Spleen (tissue), 13 donors: ENCODE measurements at places on chromosomes 7 and 10. TPM values are rescaled to one million over a fixed set of nuclear protein-coding genes. Genes with fewer than 3 reads are reported as not detected.

GIMAP5 gene
- polyA plus RNA-seq, result 75.9 TPM

GRCh38 chr10:60958892-60959601 is 15.1 kb upstream of the RHOBTB1 start:
- no peak for DNase-seq
- no peak overlapping the region for H3K27ac ChIP-seq

DNA sequence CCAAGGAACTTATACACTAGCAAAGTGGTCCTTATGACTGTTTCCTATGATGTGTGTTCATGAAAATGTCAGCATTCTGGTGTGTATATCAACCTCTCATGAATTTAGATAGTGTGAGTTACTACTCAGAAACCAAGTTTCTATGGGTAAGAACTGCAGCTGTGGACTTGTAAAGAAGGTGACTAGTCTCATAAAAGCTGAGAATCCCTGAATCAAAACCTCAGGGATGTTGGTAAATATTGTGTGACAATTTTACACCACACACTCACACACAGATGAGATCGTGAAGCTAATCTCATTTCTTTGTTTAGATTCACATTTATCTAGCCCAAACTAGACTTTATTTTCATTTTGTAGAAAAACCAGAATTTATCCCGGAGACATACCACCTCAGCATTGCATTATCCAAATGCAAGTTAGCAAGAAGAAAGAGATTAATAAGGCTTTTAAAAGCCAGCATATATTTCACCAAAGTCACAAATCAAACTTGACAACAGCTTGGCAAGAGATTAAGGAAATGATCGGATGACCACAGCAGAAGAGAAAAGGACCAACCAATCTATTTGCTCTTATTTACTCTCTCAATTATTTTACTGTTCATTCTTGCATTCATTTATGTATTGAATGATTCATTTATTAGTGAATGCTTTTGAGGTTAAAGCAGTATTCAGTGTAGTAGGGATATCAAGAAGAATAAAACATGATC is 92.9 kb downstream of the PLXDC2 start:
- H3K4me3 ChIP-seq, result no peak overlapping the region
- no peak overlapping the region for H3K27ac ChIP-seq
- H3K4me1 ChIP-seq, result no peaks in the 10 kb centered on the region
- no peaks in the 10 kb centered on the region for H3K27me3 ChIP-seq
- DNase-seq, result no peak
- no peaks in the 10 kb centered on the region for H3K36me3 ChIP-seq

GRCh38 chr7:30445770-30446169 is 32.8 kb downstream of the NOD1 start:
- peaks cover 14% of the 10 kb centered on the region for H3K4me1 ChIP-seq
- peak; percentile 95 for DNase-seq
- no peaks in the 10 kb centered on the region for H3K27me3 ChIP-seq
- peaks cover 23% of the 10 kb centered on the region for H3K36me3 ChIP-seq

DNA sequence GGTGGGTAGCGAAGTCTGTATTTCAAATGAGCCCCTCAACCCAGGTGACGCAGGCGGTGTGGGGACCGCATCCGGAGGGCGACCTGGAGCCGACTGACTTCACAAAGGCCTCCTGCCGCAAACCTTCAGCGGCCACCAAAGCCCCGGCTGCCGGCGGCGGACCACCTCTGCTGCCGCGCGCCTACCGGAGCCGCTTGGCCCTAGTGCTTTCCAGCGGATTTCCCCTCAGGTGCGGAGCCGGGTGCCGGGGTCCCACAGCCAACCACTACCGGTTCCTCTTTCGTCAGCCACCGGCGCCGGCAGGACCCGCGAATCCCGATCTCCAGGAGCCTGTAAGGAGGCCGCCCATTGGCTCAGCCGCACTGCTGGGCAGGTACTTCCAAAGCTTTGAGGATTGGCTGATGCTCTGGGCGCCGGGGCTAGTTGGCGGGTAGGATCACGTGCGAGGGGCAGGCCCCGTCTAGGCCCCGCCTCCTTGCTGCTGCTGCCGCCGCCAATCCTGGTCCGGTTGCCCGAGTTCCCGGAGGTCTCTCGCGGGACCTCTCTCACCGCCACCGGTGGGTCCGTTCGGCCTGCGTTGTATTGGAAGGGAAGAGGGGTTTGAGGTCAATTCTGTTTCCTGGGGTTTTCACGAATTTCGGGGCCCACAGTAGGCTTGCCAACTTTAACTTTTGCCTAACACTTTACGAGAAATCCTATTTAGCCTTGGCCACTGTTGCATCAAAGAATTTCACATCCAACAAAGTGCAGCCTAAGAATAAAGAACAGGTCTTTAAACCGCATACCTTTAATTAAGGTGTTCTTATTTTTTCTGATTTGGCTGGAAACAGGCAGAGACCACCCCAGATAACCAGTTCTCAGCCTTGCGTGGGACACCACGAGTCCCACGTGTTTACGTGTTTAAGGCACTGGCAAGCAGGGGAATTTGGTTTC is at the start of gene GSTO2:
GSTO2 (plus strand) TSS at position 472 of the 933 bp plus-strand sequence. CDS start 5,732 bp downstream, outside the sequence.
- H3K27me3 ChIP-seq, result no peaks in the 10 kb centered on the region
- peak; percentile 100 for DNase-seq
- peak within 1 kb of the TSS; percentile 91 for H3K27ac ChIP-seq
- H3K4me1 ChIP-seq, result peaks cover 51% of the 10 kb centered on the region

DNA sequence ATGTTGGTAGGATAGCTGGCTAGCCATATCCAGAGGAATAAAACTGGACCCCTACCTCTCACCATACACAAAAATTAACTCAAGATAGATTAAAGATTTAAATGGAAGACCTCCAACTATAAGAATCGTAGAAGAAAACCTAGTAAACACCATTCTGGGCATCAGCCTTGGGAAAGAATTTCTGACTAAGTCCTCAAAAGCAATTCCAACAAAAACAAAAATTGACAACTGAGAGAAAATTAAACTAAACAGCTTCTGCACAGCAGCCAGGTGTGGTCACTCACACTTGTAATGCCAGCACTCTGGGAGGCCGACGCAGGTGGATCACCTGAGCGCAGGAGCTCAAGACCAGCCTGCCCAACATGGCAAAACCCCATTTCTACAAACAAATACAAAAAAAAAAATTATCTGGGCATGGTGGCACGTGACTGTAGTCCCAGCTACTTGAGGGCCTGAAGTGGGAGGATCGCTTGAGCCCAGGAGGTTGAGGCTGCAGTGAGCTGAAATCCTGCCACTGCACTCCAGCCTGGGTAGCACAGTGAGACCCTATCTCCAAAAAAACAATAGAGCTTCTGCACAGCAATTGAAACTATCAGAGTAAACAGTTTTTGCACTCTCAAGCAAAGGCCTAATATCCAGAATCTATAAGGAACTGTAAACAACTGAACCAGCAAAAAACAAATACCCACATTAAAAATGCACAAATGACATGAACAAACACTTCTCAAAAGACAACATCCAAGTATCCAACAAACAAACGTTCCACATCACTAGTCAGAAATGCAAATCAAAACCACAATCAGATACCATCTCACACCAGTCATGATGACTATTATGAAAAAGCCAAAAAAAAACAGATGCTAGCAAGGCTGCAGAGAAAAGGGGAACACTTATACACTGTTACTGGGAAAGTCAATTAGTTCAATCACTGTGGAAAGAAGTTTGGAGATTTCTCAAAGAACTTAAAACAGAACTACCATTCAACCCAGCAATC is 4.8 kb downstream of the CRPPA start:
- H3K36me3 ChIP-seq, result no peaks in the 10 kb centered on the region
- no peaks in the 10 kb centered on the region for H3K27me3 ChIP-seq
- H3K4me3 ChIP-seq, result no peak overlapping the region
- no peak for DNase-seq
- H3K4me1 ChIP-seq, result peaks cover 15% of the 10 kb centered on the region

GRCh38 chr7:139774376-139774775 is 3.4 kb downstream of the HIPK2 start:
- H3K4me3 ChIP-seq, result no peak overlapping the region
- H3K27me3 ChIP-seq, result no peaks in the 10 kb centered on the region
- H3K4me1 ChIP-seq, result peaks cover 78% of the 10 kb centered on the region

GRCh38 chr7:84294847-84295455 is 100.4 kb upstream of the SEMA3A start:
- H3K4me1 ChIP-seq, result no peaks in the 10 kb centered on the region
- no peak for DNase-seq
- H3K27me3 ChIP-seq, result no peaks in the 10 kb centered on the region
- H3K36me3 ChIP-seq, result no peaks in the 10 kb centered on the region

GRCh38 chr7:127938588-127938987 is 92.6 kb downstream of the LRRC4 start:
- H3K4me3 ChIP-seq, result no peak overlapping the region
- no peak overlapping the region for H3K27ac ChIP-seq
- H3K36me3 ChIP-seq, result no peaks in the 10 kb centered on the region
- no peaks in the 10 kb centered on the region for H3K27me3 ChIP-seq

- H3K4me3 ChIP-seq, result no peak overlapping the region
- H3K36me3 ChIP-seq, result no peaks in the 10 kb centered on the region
- no peaks in the 10 kb centered on the region for H3K27me3 ChIP-seq
Observed at GRCh38 chr7:121797657-121798452, 75.1 kb upstream of the PTPRZ1 start.

SDK1 gene
- polyA plus RNA-seq, result 3.7 TPM

- H3K4me3 ChIP-seq, result no peak overlapping the region
- DNase-seq, result no peak
- no peaks in the 10 kb centered on the region for H3K4me1 ChIP-seq
- H3K27ac ChIP-seq, result no peak overlapping the region
Observed at GRCh38 chr7:95669513-95669912, 73.2 kb upstream of the PDK4 start.

DNA sequence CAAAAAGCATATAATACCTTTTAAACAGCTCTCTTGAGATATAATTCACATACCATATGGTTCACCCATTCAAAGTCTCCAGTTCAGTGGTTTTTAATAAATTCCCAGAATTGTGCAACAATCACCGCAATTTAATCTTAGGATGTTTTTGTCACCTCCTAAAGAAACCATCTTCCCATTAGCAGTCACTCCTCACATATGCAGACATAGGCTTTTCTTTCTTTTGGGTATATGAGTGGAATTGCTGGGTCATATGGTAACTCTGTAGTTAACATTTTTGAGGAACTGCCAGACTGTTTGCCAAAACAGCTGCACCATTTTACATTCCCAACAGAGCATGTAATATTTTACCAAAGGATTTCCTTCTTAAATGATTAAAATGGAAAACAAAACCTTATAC is 57.0 kb downstream of the CC2D2B start:
- no peak overlapping the region for H3K4me3 ChIP-seq
- no peaks in the 10 kb centered on the region for H3K36me3 ChIP-seq
- DNase-seq, result no peak
- H3K27me3 ChIP-seq, result no peaks in the 10 kb centered on the region
- H3K4me1 ChIP-seq, result peaks cover 26% of the 10 kb centered on the region
- no peak overlapping the region for H3K27ac ChIP-seq

DNA sequence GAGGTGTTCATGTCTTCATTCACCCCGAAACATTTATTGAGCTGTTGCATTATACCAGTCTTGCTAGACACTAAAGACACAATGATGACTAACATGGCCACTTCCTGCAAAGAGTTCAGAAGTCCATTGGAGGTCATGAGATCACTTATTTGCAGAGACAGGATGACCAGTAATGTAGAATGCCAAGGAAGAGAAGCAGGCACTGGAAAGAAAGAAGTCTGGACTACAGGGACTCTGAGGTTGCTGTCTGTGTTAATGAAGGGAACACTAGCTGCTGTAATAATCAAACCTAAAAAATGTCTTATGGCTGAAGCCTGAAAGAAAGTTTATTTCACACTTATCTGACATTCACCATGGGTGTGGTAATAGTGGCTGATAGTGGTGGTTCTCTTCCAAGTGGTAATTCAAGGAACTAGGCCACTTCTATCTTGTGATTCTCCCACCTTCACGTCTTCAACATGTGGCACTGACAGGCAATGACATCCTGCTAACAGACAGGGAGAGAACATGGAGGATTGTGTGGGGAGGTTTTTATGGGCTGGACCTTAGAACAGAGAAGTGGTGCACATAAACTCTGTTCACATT is 89.2 kb upstream of the MKLN1 start:
- H3K27ac ChIP-seq, result no peak overlapping the region
- H3K4me3 ChIP-seq, result no peak overlapping the region
- H3K36me3 ChIP-seq, result no peaks in the 10 kb centered on the region
- H3K27me3 ChIP-seq, result no peaks in the 10 kb centered on the region
- peaks cover 8% of the 10 kb centered on the region for H3K4me1 ChIP-seq
- DNase-seq, result no peak

WASHC2C gene
- 29.4 TPM for polyA plus RNA-seq

LEP gene
- polyA plus RNA-seq, result 0.13 TPM

ASB10 gene
- not detected for polyA plus RNA-seq

DNA sequence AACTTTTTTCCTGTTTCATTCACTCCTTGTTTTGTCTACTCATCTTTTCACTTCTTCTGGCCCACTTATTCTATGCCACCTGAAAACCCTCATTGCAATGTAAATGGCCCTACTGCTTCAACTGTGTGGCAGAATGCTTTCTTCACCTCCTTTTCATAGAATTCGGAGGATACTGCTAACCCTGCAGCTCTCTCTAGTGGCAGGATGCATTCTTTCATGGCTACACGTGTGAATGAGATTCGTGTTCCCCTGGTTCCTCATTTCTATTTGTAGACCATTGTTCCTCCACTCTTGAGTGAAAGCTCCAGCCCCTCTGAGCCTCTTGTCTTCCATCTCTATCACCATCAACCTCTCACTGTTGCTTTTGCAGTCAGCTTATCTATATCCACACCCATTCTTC is 20.9 kb upstream of the CYP26C1 start:
- DNase-seq, result no peak
- no peaks in the 10 kb centered on the region for H3K27me3 ChIP-seq

DNA sequence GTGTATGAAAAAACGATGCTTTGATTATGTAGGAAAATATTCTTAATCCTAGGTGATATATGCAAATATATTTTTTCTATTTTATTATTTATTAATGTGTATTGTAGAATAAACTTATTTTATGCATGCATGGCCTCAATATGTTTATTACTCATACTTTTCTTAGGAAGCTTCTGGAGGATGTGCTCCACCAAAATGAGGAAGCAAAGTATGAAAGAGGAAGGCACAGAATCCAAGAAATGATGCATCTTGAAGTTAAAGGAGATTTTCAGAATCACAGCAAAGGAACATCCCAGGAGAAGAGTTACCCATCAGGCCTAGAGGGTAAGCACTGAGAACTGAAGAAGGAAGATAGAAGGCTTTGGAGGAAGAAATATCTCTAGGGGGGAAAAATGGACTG is 35.0 kb upstream of the MRPS16 start:
- no peaks in the 10 kb centered on the region for H3K4me1 ChIP-seq
- no peak overlapping the region for H3K27ac ChIP-seq
- no peak for DNase-seq

DPYSL4 gene
- 0.96 TPM for polyA plus RNA-seq
